ENCODE measurements at places on chromosomes 13 and 19. TPM values are rescaled to one million over a fixed set of nuclear protein-coding genes. Genes with fewer than 3 reads are reported as not detected.

Gene TMEM145
- 3.9 TPM for total RNA-seq

Gene TEKTIP1
- total RNA-seq: 1.4 TPM

Gene ZNF442
- 4.0 TPM for total RNA-seq

Gene CLPTM1
- total RNA-seq: 144 TPM

Gene ZNF799
- 4.9 TPM for total RNA-seq

Gene SYNE4
- 4.5 TPM for total RNA-seq

Gene KLF1
- 0.54 TPM for total RNA-seq

Gene ZNF600
- 6.6 TPM for total RNA-seq

Gene HSH2D
- not detected for total RNA-seq

Gene SPACA4
- total RNA-seq: not detected

Gene WASF3
- total RNA-seq: 13.0 TPM

Gene FGF21
- not detected for total RNA-seq

Gene PTOV1
- 231 TPM for total RNA-seq

Gene FIZ1
- 21.5 TPM for total RNA-seq

Gene ICAM4
- 0.36 TPM for total RNA-seq

Gene ADAT3
- 10.5 TPM for total RNA-seq

Gene GGACT
- total RNA-seq: 7.0 TPM

Gene NANOS3
- total RNA-seq: 0.69 TPM

Gene TMEM190
- not detected for total RNA-seq

Gene ZNF616
- total RNA-seq: 18.5 TPM

Gene KIR2DL4
- not detected for total RNA-seq

Gene SIGLEC5
- not detected for total RNA-seq

Gene CEACAM4
- total RNA-seq: not detected

Gene PTPRS
- total RNA-seq: 93.7 TPM

Gene LENG9
- 3.4 TPM for total RNA-seq

Gene SPC24
- 17.0 TPM for total RNA-seq

Gene HIPK4
- total RNA-seq: not detected

Gene ZNF208
- total RNA-seq: 1.7 TPM

Gene PSG11
- not detected for total RNA-seq

Gene PINLYP
- total RNA-seq: 3.4 TPM

Gene ZNF418
- total RNA-seq: 14.0 TPM

Gene VSTM2B
- 0.18 TPM for total RNA-seq

Measured in endothelial cell (in vitro differentiated cells).